Cerebellum (tissue), 4 donors: ENCODE measurements at places on chromosomes 6 and 20.
A peak's percentile ranks its signal among the peaks of the same experiment; 100 is the strongest.

- no peak for DNase-seq
These were observed 1062.0 kb downstream of the HACE1 start for GRCh38 chr6:103797738-103798137.

GRCh38 chr6:155154158-155154830, 109.5 kb upstream of the CLDN20 start:
- peak; percentile 18 for DNase-seq

GRCh38 chr20:1333462-1334369, 4.8 kb upstream of the SDCBP2 start:
- DNase-seq, result no peak

DNA sequence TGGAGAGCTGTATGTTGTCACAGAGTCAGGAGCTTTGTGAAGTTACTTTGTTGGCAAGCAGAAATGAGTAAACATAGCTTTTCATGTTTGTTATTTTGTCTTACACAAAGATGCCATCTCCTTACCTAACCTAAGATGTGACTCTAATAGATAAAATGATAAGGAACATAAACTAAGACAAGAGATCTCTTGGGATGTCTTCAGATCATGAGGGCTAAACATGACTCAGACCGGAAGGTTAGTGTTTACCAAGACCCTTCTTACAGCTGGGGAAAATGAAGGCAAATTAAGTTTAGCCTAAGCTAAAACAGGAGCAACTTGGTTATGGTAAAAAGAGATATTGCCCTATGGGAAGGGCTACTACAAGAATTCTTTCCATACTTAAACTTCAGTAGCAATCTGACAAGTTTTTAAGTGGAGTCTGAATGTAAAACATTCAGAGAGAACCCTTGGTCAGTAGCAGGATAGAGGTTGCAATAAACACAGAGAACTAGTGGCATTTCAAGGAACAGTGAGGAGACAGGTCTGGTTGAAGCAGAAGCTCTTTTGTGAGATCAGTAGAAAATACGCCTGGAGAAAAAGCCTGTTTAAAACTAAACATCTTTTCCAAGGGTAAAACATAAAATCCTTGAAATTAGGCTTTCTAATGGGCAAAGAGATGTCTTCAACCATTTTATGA, 29.9 kb downstream of the SGK1 start:
- DNase-seq, result no peak

GRCh38 chr6:160455081-160455480, 106.9 kb downstream of the SLC22A3 start:
- DNase-seq, result no peak

GRCh38 chr6:26232940-26233648, 131.9 kb upstream of the BTN3A2 start:
- DNase-seq, result peak; percentile 12

GRCh38 chr6:17656644-17657043, 50.1 kb downstream of the NUP153 start:
- DNase-seq, result no peak

DNA sequence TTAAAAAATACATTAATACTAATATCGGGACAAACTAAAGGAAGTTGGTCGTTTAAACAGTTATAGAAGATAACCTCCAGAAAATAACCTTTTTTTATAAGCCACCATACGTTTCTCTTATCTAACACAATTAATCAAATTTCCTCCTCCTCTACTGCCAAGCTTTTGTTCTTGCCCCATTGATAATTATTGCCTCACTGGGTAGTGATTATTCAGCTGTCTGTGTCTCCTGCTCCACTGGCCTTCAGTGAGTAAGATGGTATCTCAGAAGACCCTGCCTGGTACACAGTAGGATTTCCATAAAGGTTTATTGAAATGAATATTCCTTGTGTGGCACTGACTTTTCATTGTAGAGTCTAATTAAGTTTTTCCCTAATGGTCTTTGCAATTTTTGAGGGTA, 165.5 kb upstream of the SCGN start:
- no peak for DNase-seq

GRCh38 chr6:168197636-168198301, 118.8 kb upstream of the FRMD1 start:
- no peak for DNase-seq

DNA sequence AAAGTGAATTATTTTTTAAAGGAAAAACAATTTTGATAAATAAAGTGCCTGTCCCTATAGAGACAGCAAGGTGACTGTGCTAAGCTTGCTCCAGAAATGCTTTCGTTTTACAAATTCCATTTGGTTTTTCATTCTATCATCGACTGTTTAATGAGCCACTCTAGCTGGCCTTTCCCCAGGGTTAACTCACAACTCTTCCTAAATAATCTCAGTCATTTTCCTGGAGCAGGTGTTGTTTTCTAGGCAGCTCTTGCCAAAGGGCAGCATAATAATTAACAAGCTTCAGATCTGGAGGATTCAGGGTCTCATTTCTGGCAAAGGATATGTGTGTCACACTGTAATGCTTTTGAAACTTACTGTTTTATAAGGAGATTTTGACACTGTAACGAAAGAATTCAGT, 184.2 kb downstream of the KHDC1L start:
- DNase-seq, result no peak

DNA sequence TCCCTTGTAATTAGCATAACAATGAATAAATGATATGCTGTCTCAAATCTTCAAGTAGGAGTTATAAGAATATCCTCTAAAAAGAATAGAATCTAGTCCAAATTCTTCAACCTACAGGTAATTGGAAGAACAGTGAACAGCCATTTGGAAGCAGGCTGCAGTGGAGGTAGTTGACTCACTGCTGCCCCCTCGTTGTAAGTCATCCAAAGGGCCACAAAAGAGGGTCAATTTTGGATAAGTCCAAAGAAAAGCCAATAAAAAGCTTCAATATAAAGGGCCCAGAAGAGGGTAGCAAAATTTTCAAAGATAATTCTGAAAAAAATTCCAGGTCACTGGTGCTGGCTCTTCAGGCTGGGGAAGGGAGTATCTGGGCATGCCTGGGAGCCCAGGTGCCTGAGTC, 60.8 kb upstream of the SSTR4 start:
- no peak for DNase-seq
